Stimulated activated CD4-positive, alpha-beta T cell treated with anti-CD3 and anti-CD28 coated beads, Interleukin-4, amount 100 ng/mL, for 1 hour (primary cell): ENCODE measurements at places on chromosomes 6 and 20.

DNA sequence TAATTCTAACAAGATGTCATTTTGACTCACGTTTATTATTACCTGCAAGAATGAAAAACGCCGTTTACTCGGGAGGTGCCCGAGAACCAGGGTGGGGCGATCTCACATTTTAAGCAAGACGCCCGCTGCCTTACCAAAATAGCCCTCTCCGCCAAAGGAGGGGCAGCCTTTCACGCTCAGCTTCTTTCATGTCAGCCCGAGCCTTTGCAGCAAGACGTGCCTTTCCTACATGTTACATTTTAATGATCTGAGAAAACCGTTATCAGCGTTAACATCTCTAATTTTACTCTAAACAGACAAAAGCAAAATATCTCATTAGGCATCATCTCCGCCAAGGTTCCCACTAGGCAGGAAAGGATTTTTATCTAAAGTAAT, 2.0 kb downstream of the BACH2 start:
- peak; percentile 40 for DNase-seq

- DNase-seq, result no peak
These were observed 267.9 kb downstream of the ADGRG6 start for GRCh38 chr6:142569676-142570075.

- DNase-seq, result no peak
These were observed 113.7 kb downstream of the UNC5CL start for GRCh38 chr6:40925341-40925740.

GRCh38 chr6:15501826-15502445, 160.9 kb downstream of the DTNBP1 start:
- no peak for DNase-seq

DNA sequence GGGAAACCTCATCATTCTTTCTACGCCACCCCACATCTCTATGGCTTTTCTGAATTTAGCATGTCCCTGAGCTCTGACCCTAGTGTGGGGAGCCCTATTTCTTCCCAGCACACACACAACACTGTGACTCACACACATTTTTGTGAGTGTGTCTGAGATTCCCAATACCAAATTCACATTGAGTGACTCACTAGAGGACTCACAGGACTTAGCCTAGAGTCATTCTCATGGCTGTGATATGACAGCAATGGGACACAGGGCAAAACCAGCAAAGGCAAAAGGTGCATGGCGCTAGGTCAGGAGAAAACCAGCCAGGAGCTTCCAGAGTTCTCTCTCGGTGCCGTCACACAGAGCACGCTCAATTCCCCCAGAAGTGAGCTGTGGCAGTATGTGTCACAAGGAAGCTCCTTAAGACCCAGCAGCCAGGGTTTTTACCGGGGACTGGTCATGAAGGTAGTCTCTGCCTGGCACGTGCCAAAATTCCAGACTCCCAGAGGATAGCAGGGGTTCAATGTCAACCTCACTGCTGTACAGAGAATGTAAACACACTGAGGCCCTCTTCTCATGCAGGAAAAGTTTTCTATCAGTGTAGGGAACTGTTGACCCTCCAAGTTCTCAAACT, 6.2 kb downstream of the CSTL1 start:
- no peak for DNase-seq

DNA sequence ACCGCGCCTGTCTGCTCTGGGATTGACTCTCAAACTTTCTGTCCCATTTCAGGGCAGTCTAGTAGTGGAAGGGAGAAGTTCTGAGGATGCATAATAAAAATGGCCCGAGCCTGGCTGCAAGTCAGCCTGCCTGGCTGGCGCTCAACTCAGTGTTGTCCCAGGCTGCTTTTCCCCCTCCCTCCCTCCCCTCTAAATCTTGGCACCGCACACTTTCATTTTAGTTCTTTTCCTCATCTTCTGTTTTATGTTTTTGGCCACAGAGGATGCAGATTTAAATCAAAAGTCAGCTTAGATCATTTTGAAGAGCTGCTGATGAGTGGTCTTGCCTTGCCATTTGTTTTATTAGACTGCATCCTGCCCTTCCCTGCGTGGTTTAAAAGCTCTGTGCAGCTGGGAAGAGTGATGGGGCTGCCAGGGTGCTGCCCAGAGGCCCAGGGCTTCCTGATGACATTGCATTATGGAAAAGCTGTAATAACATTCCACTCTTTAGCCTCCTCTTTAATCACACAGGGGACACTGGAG, 6.5 kb upstream of the UQCC2 start:
- no peak for DNase-seq

- no peak for DNase-seq
These were observed 105.1 kb downstream of the MKKS start for GRCh38 chr20:10328897-10329255.
